Suppressor macrophage (primary cell): ENCODE measurements at places on chromosomes 12 and 14.

DNA sequence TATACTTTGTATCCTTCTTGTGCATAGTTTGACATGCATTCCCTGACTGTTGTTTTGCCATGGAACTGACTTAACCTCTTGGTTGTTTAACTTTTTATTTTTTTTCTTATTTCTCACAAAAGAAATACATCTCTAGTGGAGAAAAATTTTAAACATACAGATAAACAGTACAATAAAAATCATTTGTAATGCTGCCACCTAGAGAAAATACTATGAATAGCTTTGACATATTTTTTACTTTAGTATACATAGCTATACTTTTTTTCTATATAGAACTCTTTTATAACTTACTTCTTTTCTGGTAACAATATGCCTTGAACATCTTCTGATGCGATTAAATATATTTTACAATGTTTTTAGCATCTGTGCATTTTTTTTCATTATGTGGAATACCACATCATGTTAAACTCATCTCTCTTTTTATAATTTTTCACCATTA is 184.5 kb downstream of the AKAP6 start:
- DNase-seq = peak; percentile 53

- no peak for DNase-seq
Measured at GRCh38 chr12:120557589-120557988, 23.4 kb downstream of the RNF10 start.

DNA sequence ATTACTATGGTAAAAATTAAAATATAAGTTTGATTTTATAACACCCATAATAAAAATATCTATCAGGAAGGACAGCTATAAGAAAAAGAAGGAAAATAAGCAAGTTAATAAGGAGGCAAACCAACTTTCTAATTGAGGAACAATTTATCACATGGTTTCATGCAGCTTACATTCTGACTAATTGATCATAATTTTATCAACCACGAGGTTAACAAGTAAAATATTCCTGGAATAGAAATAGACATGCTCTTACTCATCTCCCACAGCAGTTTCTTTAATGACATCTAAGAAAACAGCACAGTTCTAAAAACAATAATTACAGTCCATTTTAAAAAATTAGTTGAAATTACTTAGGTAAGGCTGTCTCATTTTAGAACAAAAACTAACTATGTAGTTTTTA is 130.8 kb upstream of the KRR1 start:
- DNase-seq = peak; percentile 44

DNA sequence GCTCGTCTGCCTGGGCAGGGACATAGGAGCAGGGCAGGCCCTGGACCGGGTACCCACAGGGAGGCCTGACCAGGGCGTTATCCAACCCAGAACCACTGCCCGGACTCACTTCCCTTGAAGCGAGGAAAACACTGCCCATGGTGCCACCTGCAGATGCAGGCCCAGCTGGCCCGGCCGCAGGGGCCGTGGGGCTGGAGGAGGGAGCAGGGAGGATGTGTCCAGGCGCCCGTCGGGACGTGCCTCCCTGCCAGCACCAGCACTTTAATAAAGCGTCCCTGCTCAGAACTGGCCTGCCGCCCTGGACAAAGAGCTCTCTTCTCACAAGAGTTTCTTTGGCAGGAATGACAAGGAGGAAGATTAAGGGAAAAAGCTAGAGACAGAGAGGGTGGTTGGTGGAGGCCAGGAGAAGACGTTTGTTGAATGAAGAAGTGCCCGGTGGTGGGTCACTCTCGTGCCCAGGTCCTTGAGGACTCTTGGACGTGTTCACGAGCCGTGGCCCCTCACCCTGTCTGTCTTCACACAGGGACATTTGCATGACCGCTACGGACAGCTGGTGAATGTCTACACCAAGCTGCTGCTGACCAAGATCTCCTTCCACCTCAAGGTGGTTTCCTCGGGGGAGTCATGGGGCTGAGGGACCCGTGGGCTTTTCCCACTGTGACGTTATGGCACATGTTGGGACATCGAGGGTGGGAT is 14.2 kb downstream of the HIP1R start:
- DNase-seq = no peak

- peak; percentile 47 for DNase-seq
Measured at GRCh38 chr12:108565146-108565545, 2.8 kb downstream of the ISCU start.

DNA sequence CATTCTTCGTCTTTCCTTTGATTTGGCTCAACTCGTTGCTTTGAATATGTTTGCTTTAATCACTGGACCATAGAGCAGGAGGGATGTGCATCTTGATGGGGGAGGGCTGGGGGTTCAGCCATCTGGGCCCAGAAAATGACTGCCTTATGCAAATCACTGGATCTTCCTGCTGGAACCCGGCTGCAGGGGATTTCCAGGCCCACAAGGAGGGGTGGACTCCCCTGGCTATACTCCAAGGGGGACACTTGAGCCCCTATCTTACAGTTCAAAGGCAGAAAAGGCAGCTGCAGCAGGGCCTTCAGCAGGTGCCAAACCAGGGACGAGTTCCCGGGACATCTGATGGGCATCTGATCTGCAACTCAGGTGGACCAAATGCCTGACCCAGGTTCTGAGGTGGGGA is 122.5 kb downstream of the DICER1 start:
- DNase-seq = no peak

- DNase-seq = no peak
Measured at GRCh38 chr12:95718006-95718431, 72.5 kb downstream of the NTN4 start.

DNA sequence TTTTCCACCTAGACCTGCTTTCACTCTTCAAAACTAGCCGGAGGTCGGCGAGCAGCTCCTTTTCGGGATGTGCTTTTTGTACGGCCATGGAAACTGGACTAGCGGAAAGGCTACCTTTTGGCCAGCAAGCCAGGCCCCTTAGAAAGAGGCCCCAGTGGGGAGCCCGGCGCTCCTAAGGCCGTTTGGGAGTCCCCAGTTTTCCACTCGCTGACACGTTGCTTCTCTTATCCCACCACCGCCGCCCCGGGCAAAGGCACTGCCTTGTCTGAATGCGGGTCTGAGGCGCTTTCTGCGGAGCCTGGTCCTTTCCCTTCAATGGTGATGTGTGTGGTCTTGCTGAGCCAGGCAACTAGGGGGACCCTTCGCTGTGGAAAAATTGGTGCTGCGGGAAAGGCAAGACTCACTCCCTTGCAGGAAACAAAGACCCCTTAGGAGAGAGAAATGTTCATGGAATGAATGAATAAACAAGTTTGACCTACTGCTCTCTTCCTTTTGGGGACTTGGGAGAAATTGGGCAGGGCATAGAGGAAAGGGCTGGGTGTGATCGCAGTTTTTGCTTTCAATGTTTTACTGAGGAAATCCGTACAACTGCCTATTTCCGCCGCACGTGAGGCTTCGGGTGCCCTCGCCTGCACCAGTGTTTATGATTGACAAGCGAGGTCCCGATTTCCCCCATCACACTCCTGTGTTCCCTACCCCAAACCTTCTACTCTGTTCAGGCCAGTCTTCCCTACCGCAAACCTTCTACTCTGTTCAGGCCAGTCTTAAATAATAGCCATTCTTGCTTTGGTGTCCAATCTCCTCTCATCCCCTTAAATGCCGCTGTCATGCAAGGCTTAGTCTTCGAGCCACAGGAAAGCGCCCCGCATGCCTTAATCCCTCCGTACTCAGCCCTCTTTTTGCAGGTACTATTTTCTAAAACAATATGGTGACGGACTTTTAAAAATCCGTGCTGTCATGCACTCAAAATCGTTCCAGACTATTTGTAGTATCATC is 1.0 kb upstream of the SLC38A2 start:
- no peak for DNase-seq

DNA sequence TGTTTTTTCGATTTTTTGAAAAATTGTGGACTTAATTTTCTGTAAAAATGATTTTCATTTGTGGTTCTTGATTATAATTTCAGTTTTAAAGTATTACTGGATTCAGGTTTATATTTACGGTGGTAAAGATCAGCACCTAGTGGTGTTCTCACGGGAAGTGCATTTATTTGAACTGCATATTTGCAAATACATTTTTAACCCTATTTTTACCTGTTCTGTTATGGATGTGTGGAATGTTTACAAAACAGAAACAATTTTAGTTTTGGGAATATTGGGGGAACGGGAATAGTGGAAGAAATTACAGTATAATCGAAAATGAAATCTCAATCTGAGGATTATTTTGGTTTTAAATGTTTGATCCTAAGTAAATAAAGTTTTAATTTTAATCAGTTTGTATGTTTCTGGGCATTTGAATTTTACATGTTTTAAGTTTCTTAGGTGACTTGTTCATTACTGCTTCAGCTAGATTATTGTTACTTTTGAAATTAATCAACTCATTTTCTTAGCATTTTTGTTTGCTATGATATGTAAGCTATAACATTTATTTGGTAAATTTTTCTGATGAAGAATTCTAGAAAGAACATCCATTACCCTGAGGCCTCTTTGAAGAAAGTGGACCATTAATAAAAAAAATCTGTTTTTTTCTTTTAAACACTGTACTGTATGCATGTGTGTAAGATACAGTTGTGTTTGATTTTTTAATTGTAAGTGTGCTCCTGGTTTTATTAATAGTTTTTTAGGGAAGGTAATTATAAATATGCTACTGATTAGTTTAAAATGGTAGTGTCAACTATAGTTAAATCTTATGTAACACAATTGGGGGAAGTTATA is 942 bp downstream of the ATF7IP start:
- peak; percentile 24 for DNase-seq
